M059J (cell line): ENCODE measurements at places on chromosomes 1 and 21.
A peak's percentile ranks its signal among the peaks of the same experiment; 100 is the strongest.

DNA sequence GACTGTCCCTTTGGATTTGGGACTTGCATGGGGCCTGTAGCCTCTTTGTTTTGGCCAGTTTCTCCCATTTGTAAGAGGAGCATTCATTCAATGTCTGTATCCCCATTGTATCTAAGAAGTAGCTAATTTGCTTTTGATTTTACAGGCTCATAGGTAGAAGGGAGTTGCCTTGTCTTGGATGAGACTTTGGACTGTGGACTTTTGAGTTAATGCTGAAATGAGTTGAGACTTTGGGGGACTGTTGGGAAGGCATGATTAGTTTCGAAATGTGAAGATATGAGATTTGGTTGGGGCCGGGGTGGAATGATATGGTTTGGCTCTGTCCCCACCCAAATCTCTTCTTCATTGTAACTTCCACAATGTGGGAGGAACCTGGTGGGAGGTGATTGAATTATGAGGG, 151.7 kb downstream of the PRDM2 start:
- no peak for DNase-seq

GRCh38 chr1:203267912-203268311, 37.4 kb upstream of the BTG2 start:
- no peak for DNase-seq

DNA sequence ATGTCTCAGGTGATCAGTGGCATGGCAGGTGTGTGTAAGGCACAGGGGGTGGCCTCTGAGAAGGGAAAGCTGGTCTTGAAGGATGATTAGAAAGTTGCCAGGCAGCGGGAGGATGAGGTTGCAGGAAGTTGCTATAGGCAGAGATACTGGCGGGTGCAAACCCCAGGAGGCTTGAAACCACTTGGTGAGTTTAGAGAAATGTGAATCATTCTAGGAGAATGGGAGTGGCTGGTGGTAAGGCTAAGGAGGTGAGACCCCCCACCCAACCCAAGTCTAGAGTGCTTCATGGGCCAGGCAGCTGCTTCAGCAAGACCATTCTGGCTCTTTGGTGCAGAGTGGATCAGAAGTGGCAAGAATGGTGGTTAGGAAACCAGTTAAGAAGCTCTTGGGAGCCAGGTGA, 9.0 kb downstream of the SH2D2A start:
- no peak for DNase-seq

DNA sequence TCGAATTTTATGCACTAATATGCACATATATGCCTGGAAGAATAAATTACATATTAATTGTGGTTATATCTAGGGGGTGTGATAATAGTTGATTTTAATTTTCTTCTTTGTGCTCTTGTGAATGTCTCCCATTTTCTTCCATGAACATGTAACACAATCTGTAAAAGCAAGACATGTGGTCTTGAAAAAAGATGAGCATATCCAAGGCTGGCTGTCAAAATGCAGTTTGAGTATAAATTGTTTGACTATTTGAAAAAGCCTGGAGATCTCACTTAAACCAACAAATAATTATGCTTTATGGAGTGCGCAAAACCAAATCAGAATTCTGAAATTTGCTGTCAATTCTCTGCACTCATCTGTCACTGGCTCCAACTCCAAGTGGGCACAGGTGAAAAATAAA, 143.9 kb downstream of the HMGB4 start:
- no peak for DNase-seq

GRCh38 chr1:12150456-12151200, 16.2 kb upstream of the TNFRSF1B start:
- no peak for DNase-seq

DNA sequence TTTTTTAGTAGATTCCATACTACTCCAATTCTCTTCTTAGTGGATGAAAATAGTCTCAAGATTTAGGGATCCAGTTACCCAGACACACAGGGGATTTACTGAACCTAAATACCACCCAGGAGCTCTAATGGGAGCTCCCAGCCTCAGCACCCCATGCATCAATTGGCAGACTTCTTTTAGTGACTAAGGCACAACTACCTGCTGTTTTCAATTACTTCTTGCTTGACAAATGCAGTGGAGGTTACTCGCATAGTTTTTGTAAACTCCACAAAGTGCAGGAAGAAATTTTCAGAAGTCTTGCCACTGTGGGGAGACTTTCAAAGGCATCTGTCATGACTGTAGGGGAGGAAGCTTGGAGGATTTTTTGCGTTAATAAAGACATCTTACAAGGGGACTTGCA, 35.5 kb upstream of the MAP10 start:
- DNase-seq = no peak

DNA sequence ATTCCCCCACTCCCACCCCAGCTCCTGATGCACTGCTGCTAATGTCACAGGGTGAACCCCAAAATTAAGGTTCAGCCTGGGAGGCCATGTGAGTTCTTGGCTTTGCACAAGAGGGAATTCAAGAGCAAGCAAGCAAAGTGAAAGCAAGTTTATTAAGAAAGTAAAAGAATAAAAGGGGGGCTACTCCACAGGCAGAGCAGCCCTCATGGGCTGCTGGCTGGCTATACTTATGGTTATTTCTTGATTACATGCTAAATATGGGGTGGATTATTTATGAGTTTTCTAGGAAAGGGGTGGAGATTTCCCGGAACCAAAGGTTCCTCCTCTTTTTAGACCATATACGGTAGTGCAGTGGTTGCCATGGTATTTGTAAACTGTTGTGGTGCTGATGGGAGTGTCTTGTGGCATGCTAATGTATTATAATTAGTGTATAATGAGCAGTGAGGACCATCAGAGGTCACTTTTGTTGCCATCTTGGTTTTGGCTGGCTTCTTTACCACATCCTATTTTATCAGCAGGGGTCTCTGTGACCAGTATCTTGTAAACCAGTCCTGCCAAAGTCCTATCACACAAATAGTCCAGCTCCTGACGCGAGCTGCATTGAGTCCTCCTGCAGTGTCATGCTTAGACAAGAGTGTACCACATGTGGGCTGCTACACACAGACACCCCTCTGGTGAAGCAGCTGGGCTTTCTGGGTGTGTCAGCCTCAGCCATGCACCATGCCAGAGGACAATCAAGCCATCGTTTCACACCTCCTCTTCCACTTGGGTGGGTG, 46.4 kb upstream of the CSF1 start:
- DNase-seq = peak; percentile 94

DNA sequence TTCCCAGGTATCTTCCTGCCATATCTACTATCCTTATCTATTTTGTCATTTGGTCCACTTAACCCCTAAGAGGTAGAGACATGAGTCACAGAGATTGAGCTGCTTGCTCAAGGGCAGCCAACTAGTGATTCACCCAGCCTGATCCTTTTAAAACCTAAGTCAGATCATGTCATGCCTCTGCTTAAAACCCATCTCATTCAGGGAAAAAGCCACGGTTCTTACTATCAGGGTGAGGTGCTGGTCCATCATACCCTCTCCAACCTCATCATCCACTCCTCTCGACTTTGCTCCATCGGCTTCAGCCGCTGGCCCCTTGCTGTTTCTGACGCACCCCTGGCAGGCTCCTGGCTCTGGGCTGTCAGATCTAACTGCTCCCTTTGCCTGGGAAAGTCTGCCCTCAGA, 14.4 kb upstream of the PPP1R15B start:
- peak; percentile 89 for DNase-seq

DNA sequence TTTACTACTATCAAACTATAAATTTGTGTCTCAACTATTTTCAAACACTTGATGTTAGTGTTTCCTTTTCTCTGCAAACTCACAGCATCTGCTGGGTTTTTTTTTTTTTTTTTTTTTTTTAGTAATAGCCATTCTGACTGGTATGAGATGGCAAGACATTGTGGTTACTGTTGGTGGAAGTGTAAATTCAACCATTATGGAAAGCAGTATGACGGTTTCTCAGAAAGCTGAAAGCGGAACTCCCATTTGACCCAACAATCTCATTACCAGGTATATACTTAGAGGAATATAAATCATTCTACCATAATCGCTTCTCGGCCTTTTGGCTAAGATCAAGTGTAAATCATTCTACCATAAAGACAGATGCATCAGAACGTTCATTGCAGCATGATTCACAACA, 608.3 kb upstream of the ZP4 start:
- no peak for DNase-seq

DNA sequence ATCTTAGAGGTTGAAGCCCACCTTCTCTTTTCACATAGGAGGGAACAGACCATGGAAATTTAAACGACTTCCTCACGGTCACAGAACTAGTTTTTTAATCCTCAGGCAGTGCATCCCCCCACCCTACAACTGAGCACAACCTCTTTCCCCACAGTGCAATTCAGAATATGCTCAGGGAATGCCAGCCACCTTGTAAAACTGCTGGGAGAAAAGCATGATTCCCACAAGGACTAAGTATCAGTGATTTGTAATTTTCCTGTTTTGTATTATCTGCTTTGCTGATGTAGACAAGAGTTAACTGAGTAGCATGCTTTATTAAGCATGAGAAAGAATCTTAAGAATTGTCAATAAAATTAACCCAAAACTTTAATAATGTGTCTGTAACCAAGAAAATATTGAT, 23.8 kb downstream of the TMEM50A start:
- DNase-seq = no peak

- no peak for DNase-seq
Observed at GRCh38 chr1:226584164-226584563, 35.6 kb downstream of the STUM start.
